Upper lobe of right lung (tissue), 1 donor: ENCODE measurements at places on chromosomes 3 and 15. TPM values are rescaled to one million over a fixed set of nuclear protein-coding genes. Genes with fewer than 3 reads are reported as not detected.

- no peak overlapping the region for H3K4me3 ChIP-seq
- no peaks in the 10 kb centered on the region for H3K4me1 ChIP-seq
- H3K36me3 ChIP-seq: no peaks in the 10 kb centered on the region
- no peak for DNase-seq
These were observed 121.7 kb upstream of the DLG1 start for GRCh38 chr3:197420115-197420514.

DNA sequence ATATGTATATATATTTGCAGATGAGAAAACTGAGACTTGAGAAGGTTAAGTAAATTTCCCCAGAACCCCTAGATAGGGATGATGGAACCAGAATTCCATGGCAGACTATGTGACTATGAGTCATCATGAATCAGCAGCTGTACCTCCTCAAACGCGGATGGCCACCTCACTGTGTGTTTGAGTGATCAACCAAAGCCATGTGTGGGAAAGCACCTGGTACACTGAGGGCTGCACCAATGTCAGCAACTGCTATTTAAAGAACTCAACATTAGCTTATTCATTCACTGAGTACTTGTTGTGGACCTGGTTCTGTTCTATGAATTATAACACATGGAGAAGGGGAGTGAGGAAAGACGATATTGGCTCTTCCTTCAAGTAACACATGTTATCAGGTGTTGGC is 377.0 kb downstream of the GAP43 start:
- H3K27ac ChIP-seq: no peak overlapping the region
- DNase-seq: no peak
- H3K4me1 ChIP-seq: no peaks in the 10 kb centered on the region
- no peaks in the 10 kb centered on the region for H3K27me3 ChIP-seq

DNA sequence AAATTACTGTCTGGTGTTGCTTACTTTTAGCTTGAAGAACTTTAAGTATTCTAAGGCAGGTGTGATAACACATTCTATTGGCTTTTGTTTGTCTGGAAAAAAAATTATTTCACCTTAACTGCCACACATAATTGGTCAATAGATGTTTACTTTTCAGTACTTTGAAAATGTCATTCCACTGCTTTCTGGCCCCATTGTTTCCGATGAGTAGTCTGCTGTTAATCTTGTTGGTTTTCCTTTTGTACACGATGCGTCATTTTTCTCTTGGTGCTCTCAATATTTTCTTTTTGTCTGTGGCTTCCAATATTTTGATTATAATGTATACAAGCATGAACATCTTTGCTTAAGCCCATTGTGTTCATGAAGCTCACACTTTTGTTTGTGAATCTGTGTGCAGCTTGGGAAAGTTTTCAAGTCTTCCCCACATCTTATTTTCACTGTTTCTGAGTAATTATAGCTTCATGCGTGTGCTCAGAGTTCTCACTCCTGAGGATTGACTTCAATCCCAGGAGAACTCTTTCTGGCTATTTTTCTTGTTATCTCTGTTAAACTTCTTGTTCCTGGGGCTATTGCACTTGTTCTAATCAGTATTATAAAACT is 664.7 kb downstream of the IGSF11 start:
- no peaks in the 10 kb centered on the region for H3K27me3 ChIP-seq
- H3K4me1 ChIP-seq: no peaks in the 10 kb centered on the region
- no peaks in the 10 kb centered on the region for H3K36me3 ChIP-seq
- no peak overlapping the region for H3K4me3 ChIP-seq
- no peak overlapping the region for H3K27ac ChIP-seq

- H3K4me3 ChIP-seq: no peak overlapping the region
- H3K36me3 ChIP-seq: no peaks in the 10 kb centered on the region
- H3K4me1 ChIP-seq: no peaks in the 10 kb centered on the region
- no peak overlapping the region for H3K27ac ChIP-seq
- no peaks in the 10 kb centered on the region for H3K27me3 ChIP-seq
These were observed 28.7 kb downstream of the ADAMTSL3 start for GRCh38 chr15:83682476-83683088.

- H3K27me3 ChIP-seq: no peaks in the 10 kb centered on the region
- DNase-seq: no peak
- no peak overlapping the region for H3K27ac ChIP-seq
- no peaks in the 10 kb centered on the region for H3K4me1 ChIP-seq
These were observed 152.9 kb downstream of the RAB11A start for GRCh38 chr15:66022163-66022525.

DNA sequence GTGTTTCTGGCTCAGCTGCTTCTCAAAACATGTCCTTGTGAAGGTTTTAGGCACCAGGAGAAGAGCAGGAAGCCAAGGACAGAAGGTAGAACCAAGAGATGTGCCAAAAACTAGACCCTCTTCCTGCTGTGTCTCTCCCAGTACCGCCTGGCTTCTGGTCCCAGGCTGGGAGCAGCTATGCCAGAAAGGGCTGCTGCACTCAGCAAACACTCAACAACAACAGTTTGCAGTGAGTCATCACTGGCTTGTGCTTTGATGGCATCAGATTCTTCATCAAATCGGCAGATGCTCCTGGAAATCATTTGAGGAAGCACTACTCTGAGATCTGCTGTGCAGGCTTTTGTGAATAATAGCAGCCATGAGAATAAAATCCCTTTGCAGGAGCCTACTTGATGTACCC is 63.2 kb downstream of the DGKG start:
- no peak overlapping the region for H3K4me3 ChIP-seq
- H3K27ac ChIP-seq: no peak overlapping the region
- H3K36me3 ChIP-seq: no peaks in the 10 kb centered on the region
- H3K27me3 ChIP-seq: no peaks in the 10 kb centered on the region

- no peak for DNase-seq
- no peak overlapping the region for H3K27ac ChIP-seq
- peaks cover 6% of the 10 kb centered on the region for H3K27me3 ChIP-seq
- no peak overlapping the region for H3K4me3 ChIP-seq
These were observed 156.3 kb upstream of the TMC3 start for GRCh38 chr15:81530271-81530691.

DNA sequence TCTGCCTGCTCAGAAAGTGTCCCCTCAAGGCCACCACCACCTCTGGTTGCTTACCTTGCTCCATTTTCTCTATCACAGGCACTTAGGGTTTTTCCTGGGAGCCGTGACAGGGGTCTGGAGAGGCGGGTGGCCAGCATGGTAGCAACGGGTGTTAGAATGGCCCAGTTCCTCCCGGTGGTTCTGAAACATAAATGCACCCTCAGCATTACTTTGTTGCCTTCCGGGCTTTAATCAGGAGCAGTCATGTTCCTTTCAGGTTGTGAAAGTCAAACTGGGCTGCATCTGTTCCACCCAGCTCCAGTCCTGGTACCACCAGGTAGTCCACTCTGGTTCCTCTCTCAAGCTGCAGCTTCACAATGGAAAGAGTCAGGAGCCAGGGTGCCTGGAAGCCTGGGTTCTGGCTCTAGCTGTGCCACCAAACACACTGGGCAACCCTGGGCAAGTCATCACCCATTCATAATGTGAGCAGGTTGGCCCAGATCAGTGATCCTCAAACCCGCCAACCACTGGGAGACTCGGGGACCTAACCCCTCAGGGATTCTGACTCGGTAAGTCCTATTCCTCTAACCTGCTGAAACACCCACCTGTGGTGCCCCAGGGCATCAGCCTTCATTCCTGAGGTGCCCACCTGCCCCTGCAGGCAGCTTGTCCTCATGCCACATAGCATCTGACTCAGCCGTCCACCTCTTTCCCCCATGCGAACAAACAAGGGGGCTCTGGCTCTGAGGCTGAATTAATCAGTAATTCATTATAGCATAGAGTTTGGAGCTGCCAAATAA is 9.3 kb downstream of the BDH1 start:
- no peak overlapping the region for H3K27ac ChIP-seq
- H3K36me3 ChIP-seq: no peaks in the 10 kb centered on the region

- H3K27me3 ChIP-seq: no peaks in the 10 kb centered on the region
- no peak overlapping the region for H3K27ac ChIP-seq
- no peak overlapping the region for H3K4me3 ChIP-seq
- H3K4me1 ChIP-seq: no peaks in the 10 kb centered on the region
These were observed 32.7 kb downstream of the ZNF385D start for GRCh38 chr3:21718161-21718765.

DNA sequence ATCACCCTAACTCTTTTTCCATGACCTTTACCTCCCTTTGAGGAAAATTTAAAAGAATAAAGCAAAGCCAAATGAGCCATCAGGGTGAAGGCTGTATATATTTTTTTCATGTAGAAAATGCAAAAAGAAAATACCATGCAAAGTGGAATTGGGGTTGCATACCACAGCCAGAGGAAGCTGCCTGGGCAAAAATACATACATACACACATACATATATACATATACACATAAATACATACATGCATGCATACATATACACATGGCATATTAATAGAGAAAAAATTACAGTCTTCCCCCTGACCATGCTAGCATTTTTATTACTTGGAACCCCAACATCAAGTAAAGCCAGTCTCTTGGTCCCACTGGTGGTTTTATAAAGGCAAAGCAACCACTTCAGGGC is 63.7 kb upstream of the TMCO5A start:
- no peak for DNase-seq
- no peaks in the 10 kb centered on the region for H3K27me3 ChIP-seq
- H3K4me1 ChIP-seq: no peaks in the 10 kb centered on the region
- no peak overlapping the region for H3K27ac ChIP-seq
- H3K36me3 ChIP-seq: no peaks in the 10 kb centered on the region
- H3K4me3 ChIP-seq: no peak overlapping the region

DNA sequence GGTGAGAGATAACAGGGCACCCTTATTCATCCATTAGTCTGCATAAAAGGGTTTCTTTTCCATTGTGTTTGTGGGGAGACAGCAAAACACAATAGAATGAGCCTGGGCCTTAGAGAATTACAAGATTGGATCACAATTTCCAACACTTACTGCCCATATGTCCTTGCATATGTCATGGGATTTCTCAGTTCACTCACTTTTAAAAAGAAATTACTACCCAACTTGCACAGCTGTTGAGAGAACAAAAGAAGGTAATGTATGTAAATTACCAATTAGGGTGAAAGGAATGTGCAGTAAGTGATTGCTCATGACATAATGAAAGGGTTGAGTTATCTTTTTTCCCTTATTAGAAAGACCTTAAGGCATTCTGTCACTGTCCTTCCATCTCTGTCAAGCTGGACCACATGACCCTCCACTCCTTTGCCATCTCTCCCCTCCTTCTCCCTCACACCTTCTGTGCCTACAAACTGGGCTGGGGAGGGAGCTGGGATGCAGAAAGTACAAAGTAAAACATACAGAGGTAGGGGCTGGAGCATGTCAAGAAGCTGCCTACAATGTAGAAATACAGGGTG is 244.2 kb downstream of the ZMAT3 start:
- H3K4me1 ChIP-seq: no peaks in the 10 kb centered on the region
- H3K4me3 ChIP-seq: no peak overlapping the region
- no peak overlapping the region for H3K27ac ChIP-seq
- H3K27me3 ChIP-seq: no peaks in the 10 kb centered on the region

DNA sequence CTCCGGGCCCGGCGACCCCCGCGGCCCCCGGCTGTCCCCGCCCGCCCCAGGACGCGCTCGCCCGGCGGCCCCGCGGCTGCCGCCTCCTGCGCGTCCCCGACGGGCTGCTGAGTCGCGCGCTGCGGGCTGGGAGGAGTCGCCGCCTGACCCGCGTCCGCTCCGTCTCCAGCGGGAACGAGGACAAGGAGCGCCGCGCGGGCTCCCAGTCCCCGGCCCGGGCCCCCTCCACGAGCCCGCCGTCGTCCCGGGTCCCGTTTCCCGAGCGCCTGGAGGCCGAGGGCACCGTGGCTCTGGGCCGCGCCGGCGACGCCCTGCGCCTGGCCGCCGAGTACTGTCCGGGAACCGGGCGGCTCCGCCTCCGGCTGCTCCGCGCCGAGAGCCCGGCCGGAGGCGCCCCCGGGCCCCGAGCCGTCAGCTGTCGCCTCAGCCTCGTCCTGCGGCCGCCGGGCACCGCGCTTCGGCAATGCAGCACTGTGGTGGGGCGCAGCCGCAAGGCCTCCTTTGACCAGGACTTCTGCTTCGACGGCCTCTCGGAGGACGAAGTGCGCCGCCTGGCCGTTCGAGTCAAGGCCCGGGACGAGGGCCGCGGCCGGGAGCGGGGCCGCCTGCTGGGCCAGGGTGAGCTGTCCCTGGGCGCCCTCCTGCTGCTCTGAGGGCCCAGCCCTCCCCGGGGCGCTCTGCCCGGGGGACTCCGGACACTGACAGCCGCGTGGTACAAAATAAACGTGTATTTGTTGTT is 1.5 kb downstream of the C2CD4A start:
- DNase-seq: peak; percentile 85
- peaks cover 18% of the 10 kb centered on the region for H3K4me1 ChIP-seq
- H3K27ac ChIP-seq: no peak overlapping the region
- peak overlapping the region; percentile 58 for H3K4me3 ChIP-seq
- no peaks in the 10 kb centered on the region for H3K27me3 ChIP-seq
- H3K36me3 ChIP-seq: no peaks in the 10 kb centered on the region

DNA sequence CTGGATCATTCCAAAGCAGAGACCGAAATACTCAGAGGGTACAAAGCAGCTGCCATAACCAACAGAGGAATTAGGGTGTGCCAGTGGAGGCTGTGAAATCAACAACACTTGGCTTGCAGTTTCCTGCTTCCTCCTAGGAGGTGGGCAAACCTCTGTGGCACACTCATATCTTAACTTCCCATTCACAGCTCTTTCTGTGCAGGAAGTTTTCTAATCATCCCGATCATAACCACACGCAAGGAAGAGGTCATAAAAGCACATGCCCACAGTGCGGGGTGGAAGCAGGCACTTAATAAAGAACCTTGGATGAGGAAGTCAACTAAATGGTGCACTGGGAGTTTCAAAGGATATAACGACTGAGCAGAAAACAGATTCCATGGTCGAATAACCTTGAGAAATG is 5.1 kb downstream of the SCAMP2 start:
- DNase-seq: no peak
- peaks cover 77% of the 10 kb centered on the region for H3K4me1 ChIP-seq
- peak overlapping the region; percentile 71 for H3K27ac ChIP-seq
- no peaks in the 10 kb centered on the region for H3K36me3 ChIP-seq

DNA sequence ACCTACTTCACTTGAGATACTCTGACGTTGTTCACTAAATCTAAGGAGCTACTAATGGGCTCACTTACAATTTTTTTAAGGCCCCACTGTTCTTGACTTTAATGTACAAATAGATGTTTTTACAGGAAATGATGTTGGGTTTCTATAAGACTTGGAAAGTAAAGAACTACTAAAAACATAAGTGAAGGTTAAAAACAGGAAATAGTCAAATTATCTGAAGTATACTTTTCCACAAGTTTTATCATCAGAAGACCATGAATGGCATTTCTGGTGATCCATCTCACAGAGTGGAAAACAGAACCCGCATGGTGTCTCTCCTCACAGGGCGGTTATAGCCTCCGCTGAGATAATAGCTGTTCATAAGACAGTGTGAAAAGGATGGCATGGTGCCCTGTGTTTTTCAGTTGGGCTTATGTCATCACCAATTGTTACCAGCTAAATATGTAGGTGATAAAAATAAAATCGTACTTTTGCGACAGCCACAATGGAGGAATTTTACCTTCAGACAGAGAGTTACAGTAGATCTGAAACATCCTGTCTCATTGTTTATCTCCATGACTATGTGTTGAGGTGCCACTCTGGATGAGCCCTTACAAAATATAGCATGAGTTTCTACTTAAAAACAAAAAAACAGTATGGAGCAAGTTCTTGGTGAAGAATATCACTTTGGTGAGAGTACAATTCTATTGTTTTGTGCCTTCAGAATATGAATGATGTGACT is 462.4 kb downstream of the RAP2B start:
- no peak overlapping the region for H3K4me3 ChIP-seq
- no peak for DNase-seq
- no peak overlapping the region for H3K27ac ChIP-seq
- H3K36me3 ChIP-seq: no peaks in the 10 kb centered on the region

The FOXB1 gene
- total RNA-seq: not detected

The NDUFB5 gene
- total RNA-seq: 92.0 TPM

The PRR23A gene
- total RNA-seq: not detected

The MST1R gene
- total RNA-seq: 46.2 TPM

The STARD9 gene
- 15.4 TPM for total RNA-seq

The SNX22 gene
- 28.3 TPM for total RNA-seq

The ASB14 gene
- not detected for total RNA-seq
